ENCODE measurements at places on chromosomes 7 and 10.

GRCh38 chr7:116324582-116324981, 114.2 kb downstream of the TES start:
- DNase-seq, result no peak

DNA sequence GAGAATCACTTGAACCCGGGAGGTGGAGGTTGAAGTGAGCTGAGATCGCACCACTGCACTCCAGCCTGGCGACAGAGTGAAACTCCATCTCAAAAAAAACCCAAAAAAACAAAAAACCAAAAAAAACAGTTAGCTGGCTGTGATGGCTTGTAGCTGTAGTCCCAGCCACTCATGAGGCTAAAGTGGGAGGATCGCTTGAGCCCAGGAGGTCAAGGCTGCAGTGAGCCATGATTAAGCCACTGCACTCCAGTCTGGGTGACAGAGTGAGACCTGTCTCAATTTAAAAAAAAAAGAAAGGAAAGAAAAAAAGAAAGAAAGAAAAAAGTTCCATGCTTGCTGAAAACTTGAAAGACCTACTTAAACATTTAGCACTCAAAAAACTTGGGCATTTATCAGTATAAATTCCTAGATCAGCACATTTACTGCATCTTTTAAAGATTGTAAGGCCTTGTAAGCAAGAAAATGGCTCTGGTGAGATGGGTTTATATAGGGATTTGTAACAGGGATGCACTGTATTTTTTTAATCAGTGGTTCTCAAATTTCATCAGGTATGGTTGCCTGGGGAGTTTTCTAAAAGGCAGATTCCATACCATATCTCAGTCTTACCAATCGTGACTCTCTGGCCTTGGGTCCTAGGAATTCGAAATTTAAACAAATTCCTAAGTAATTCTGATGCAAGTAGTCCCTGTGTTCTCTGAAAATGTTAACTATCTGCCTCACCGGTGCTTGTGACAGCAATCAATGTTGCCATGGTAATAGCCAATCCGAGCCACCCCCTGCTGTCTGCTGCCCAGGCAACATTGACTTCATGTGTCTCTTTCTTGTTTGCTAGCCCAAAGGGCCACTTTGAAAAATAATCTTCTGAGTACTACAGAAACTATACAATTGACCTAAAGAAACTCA, 11.5 kb upstream of the NT5C2 start:
- no peak for DNase-seq

GRCh38 chr10:102782673-102783551, 39.2 kb downstream of the WBP1L start:
- DNase-seq, result no peak

- no peak for DNase-seq
These were observed 49.2 kb upstream of the SHH start for GRCh38 chr7:155861480-155861868.
